ENCODE measurements at places on chromosomes 2 and 18.
A peak's percentile ranks its signal among the peaks of the same experiment; 100 is the strongest.

GRCh38 chr18:70462078-70462439, 173.2 kb downstream of the SOCS6 start:
- DNase-seq: no peak

GRCh38 chr2:236348279-236348678, 84.1 kb upstream of the ASB18 start:
- peak; percentile 16 for DNase-seq

GRCh38 chr2:8986327-8986976, 17.0 kb downstream of the MBOAT2 start:
- DNase-seq: no peak

DNA sequence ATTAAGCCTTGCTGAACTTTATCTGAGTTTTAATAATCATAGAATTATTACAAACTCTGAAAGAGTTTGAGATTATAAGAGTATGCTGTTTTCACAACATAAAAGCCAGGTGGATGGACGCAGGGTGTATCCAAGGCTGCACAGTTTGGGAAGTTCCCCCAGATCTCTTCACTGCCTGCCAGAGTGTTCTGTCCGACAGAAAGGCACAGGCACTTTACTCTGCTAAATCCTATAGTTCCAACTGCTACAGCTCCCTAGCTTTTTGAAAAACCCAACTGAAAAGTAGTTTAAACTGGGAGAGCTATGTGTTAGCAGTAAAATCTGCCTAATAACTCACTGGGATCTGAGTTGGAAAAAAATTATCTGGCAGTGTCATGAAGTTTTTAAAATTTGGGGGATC, 38.0 kb downstream of the MFSD6 start:
- DNase-seq: no peak

DNA sequence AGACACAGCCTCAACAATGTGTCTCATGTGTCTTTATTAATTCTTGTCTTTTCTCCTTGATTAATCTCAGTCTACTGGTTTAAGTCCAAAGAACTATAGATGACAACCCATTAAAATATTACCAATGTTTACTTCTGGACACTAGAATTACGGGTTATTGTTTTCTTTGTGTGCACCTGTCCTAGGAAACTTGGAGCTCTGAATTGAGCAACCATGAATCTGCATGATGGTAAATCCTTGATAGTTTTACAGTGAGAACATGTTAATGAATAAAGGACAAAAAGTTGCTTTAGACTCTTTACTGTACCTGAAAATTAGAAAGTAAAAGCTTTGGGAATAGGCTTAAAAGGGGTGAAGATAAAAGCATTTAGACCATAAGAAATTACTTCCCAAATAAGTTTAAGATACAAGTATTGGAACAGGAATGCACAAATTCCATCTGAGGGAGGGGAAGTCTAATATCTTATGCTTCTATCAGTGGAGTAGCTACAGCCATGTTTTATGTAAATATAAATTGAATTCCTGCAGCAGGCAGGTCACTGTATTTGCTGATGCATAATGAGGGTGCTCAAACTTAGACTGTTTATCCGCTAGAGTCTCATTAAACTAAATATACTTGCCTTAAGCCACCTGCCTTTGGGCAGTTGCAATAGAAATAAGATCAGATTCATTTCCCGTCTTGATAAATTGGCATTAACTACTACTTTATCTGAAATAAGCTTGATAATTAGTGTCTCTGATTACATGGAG, 603.7 kb upstream of the GCFC2 start:
- DNase-seq: no peak

DNA sequence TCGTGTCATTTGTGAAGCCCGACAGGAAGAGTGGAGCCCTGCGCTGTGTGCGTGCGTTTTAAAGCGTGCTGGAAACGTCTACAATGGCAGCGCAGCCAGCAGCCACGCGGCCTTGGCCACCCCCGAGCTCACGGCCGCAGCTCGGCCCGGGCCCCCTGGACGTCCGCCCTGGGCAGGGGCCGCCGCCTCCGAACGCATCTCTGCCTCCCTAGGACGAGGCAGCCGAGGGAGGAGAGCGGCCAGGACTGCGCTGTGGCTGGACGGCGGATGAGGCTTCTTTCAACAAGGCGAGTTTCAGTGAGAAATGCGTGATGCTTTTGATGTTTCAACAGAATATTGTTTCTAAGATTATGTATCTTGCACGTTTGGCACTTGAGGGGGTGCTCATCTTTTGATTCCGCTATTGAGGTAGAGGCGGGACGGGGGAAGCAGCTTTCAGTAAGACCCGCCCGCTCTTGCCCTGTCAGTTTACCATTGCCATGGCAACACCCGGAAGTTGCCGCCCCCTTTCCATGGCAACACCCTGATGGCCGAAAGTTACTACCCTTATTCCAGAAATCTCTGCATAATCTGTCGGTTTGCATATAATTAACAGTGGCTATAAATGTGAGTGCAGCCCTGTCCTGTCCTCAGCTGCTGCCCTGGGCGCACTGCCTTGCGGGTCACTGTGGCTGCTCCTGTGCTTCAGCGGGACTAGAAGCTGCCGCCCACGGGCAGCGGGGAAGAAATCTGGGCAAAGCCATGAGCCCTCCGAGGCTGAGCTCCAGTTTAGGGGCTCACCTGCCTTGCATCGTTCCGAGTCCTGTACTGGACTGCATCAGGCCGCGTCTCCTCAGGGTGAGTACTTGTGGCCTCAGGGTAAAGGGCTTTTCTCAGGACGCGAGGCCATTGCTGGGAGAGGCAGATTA, 38.6 kb downstream of the ADNP2 start:
- DNase-seq: peak; percentile 88

GRCh38 chr2:216495656-216496055, 3.0 kb upstream of the RPL37A start:
- no peak for DNase-seq

DNA sequence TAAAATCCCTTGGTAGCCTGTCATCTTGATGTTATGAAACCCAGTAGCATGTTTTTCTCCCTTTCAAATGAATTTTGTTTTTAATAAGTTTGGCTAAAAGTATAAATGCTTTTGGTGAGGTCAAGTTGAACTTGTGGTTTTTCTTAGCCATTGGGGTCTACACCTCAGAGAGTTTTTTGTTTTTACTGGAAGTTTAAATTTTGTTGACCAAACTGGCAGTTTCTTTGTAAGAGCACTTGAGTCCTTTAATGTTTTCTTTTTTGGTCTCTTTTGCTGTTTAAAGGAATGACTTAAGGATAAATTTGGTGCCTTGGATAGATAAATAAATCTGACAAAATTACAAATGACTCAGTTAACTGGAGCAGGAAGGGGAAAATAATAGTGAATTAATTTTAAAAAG, 577.3 kb downstream of the SATB2 start:
- DNase-seq: no peak

DNA sequence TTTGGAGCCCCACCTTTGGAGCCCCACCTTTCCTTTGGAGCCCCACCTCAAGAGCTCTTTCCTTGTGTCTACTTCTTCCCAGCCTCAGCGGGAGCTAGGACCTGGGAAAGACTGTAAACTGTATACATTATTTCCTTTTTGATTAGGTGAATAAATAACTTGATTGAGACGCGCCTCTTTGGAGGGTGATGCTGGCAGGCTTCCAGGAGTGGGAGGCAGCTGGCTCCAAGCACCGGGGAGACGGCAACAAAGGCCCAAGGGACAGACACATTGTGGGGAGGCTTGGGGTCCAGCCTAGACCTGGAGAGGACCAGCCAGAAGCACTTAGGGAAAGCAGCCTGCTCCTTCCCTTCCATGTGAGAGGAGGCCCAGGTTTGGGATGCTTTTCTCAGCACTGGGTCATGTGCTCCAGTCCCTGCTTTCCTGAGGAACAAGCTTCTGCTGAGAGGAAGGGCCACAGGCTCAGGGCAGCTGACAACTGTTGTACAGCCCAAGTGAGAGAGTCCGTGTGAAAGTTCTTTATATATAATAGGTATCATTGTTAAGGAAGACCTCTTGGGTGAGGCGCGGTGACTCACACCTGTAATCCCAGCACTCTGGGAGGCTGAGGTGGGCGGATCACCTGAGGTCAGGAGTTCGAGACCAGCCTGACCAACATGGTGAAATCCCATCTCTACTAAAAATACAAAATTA, 297.2 kb upstream of the SLC14A2 start:
- DNase-seq: no peak
